ENCODE measurements at places on chromosomes 1 and 21.

- no peak for ATAC-seq
These were observed 64.5 kb downstream of the LRRC40 start for GRCh38 chr1:70140894-70141293.

DNA sequence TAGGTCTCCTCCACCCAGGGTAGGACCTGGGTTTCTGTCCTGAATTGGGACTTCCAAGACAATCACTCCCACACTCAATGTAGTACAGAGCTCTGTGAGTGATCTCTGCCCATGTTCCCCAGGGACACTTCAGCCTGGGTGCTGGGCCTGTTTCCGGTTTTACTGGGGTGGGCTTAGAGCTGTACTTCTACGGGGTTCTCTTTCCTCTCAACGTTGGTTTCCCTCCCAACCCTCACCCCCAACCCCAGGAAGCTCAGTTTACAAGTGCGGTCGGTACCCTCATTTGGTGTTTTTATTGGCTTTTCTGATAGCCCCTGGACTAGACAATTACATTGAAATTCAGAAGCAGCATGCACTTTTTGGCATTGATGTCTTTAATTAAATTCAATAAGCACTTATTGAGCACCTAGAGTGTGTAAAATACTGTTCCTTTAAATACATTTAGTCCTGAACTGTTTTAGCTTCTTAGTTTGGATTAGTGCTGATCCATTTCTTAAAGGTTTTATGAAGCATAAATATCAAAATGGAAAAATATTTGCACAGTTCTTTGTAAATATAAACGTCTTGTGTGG lies 542 bp upstream of the XPR1 start:
- no peak for ATAC-seq

GRCh38 chr1:7526196-7526866 lies 244.8 kb upstream of the VAMP3 start:
- ATAC-seq: no peak

DNA sequence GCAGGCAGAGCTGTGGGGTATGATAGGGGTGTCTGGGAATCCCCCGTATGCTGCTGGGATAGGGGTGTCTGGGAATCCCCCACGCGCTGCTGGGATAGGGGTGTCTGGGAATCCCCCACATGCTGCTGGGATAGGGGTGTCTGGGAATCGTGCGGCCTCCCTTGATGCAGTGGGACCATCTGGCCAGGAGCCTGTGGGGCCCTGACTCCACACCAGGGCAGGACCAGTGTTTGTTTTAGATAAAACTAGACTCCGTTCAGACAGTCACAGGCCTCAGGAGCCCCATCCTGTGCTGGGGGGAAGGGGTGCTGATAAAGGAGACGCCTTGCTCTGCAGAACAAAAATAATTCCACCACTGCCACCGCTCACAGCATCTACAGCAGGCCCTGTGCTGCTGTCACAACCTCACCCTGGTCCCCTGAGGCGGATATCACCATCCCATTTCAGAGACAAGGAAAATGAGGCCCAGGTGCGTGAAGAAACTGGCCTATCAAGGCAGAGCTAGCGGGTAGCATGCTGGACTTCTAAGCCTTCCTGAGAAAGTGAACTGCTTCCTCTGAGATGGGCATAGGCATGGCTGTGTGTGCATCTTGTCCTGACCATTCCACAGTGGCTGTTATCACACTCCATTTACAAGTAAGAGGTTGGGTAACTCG lies 24.0 kb downstream of the ECE1 start:
- ATAC-seq: no peak

DNA sequence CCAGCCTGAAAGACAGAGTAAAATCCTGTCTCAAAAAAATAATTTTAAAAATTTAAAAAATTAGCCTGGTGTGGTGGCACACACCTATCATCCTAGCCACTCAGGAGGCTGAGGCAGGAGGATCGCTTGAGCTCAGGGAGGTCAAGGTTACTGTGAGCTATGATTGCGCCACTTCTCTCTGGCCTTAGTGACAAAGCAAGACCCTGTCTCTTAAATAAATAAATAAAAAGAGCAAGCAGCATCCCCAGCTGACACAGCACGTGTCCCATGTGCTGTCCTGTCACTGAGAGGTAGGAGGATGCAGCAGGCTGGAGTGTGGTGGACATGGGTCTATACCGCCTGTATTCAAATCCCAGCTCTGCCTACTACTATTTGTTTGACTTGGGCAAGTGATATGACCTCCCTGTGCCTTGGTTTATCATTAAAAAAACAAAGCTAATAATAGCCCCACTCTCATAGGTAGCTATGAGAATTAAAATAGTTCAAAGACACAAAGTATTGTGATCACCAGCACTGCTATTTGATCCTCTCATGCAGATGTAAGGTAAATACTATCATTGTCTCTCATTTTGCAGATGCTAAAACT lies 22.2 kb upstream of the ECE1 start:
- no peak for ATAC-seq

- no peak for ATAC-seq
These were observed 6.6 kb upstream of the SIM2 start for GRCh38 chr21:36692114-36692834.

DNA sequence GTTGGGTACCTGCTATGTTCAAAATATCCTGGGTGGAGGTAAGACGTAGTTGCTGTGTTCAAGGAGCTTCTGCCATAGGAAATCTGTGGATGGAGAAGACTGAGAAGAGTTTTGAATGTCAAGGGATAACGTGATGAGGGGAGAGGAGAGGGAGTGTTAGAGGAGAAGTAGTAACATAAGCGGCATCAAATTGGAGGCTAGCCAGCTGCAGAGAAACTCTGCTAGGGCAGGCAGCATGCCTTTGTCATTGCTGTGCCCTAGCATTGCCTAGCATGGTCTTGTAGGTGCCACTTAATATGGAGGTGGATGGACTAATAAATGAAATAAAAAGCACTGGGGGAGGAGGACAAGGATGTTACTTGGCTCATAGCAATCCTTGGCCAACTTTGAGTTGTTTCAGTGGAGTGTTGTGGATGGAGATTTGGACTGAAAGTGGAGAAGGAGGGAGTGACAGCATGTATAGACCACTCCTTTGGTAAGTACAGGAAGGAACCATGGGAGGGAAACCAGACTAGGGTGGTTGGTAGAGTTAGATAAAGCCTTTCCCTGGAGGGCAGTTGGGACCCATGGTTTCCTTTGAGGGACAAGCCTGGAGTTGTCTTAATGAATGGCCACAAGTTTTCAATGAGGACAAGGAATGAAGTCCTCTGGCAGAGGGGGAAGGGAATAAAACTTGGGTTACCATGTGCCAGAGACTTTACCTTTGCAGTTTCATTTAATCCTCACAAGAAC lies 6.3 kb downstream of the VANGL1 start:
- no peak for ATAC-seq

GRCh38 chr1:159091180-159091560 lies 14.6 kb upstream of the AIM2 start:
- peak; percentile 8 for ATAC-seq

GRCh38 chr1:186212568-186213224 lies 162.4 kb downstream of the TPR start:
- ATAC-seq: no peak

GRCh38 chr1:204725821-204726448 lies 40.4 kb upstream of the LRRN2 start:
- ATAC-seq: peak; percentile 26

DNA sequence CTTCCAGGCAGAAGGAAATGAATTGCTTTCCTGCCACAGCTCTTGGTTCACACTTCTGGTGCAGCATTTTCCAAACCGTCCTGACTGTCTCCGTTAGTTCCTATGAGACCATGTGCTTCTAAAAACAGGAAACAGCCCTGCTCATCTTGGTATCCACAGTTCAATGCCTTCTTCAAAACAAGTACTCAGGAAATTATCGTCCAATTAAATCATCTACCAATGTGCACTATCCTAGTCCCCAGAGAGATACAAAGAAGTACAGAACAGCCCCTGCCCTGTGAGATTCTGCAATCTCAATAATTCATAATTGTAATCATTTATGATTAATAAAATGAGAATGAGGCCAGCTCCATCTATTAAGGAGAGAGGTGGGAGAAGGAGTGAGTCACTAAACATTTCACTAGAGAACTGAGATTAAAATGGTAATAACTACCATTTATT lies 11.2 kb downstream of the CLEC20A start:
- no peak for ATAC-seq

DNA sequence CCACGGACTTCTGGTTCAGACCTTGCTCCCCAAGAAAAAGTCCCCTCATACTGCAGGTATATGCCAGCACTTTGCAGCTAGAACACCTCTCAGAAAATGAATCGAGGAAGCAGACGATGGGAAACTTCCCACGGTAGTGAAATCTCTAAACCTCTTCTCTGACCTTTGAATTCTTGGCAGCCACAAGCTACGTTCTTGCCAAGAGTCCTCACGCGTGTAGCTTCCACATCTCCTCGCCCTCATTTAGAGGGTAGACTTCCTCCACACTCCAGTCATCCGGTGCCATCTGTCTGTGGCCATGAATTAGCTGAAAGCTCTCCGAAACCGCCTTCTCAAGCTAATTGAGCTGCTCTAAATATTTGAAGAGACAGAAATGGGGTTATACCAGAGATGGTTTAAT lies 127.8 kb downstream of the RGS7 start:
- ATAC-seq: no peak

GRCh38 chr1:220454155-220454777 lies 73.7 kb upstream of the MARK1 start:
- ATAC-seq: no peak

DNA sequence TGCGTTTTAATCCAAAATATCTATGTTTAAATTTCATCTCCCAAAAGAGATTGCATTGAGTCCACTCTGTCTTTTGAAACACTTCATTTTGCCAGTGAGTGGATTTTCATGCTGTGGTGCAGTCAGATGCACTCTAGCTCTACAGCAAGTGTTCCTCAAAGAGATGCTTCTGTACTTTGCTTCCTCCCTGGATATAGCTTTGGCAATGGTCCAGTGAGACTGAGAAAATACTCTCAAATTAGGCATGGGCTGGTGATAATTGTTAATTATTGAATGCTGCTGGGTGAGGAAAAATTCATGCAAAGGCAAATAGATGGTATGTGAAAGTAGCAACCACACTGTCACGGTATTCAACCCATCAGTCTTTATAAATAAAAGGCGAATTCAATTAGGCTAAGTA lies 396.9 kb downstream of the ADGRL2 start:
- no peak for ATAC-seq
